COLO829 (cell line): ENCODE measurements at places on chromosomes 16 and 17.

DNA sequence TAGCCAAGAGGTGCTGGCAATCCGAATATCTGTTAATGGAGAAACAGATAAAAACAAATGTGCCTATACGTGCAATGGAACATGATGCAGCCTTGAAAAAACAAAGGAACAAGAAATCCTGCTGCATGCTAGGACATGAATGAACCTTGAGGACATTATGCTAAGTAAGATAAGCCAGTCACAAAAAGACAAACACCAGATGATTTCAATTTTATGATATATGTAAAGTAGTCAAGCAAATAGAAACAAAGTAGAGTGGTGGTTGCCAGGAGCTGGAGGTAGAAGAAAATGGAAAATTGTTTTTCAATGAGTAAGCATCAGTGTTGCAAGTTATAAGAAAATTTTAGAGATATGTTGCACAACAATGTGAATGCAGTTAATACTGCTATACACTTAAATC, 409.7 kb upstream of the CDH8 start:
- no peak for DNase-seq

GRCh38 chr17:70081885-70082284, 6.9 kb downstream of the KCNJ16 start:
- no peak for DNase-seq

DNA sequence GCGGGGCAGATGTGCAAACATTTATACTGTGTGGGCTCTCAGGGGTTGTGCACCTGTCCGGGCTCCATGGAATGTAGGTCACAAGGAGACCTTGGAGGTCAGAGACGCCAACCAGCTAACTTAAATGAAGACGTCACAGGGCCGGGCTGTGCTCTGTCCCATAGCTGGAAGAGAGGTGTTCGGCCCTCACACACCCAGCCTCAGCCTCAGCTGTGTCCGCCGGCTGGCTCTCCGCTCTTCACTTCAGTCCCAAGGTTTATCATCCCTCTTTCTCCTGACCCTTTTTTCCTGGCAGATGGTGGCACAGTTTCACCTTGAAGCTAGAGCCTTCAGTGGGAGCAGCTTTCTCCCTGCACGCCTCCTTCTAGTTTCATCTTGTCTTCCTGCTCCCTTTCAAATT, 6.0 kb upstream of the RBFOX3 start:
- no peak for DNase-seq

DNA sequence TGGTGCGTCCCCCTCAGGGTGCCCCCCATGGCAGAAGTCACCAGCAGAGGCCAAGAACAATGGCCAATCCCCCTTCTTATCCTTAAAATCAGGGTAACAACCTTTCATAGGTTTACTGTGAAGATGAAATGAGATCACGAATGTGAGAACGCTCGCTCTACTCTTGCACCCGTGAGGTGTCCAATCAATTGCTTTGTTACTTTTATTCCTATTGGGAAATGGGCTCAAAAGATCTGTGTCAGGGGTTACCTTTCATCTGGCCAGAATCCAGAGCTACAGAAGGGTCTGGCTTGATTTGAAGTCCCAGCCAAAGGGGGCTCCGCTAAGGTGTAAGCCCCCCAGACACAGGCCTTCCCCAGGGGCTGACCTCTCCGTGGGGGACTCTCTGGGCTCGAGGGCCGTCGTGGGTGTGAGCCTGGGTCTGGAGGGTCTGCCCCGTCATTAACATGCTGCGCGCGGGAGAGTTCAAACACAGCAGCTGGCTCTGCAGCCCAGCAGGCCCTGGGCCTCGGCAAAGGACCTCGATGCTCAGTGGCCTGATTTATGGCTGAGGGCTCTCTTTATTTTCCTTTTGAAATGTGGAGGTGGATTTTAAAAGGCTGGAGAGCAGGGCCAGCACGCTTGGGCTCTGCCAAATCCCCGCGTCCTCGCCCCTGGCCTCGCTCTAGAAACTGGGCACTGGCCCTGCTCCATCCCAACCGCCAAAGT, 10.4 kb downstream of the ABR start:
- DNase-seq = no peak

GRCh38 chr17:73400915-73401545, 89.2 kb upstream of the CDC42EP4 start:
- DNase-seq = no peak

- DNase-seq = peak; percentile 100
Observed at GRCh38 chr17:42566883-42567573, at the start of gene MLX. TSS of gene MLX (plus strand) at chr17:42567100. CDS start at chr17:42567125, 25 bp downstream.

DNA sequence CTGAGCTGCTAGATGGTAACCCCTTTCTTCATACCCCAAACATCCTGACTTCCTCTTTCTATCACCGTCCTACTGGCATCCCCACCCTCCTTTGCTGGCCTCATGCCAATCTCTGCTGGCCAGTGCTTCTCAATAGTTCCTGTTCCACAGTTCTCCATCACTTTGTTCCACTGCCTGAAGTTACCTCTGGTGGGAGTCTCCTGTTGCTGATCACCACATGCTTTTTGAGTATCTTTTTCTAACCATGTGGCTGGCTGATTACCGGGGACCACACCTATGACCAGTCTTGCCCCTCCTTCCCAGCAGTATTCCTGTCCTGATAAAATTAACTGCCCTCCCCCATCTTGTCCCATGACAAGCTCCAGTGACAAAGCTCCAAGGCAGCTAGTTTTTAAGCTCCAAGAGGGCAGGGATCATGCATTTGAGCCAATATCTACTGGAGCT, 380.4 kb upstream of the CCL2 start:
- DNase-seq = no peak

- DNase-seq = no peak
Observed at GRCh38 chr16:89449726-89450335, 40.5 kb downstream of the ANKRD11 start.

GRCh38 chr17:68122587-68122986, 87.1 kb downstream of the KPNA2 start:
- DNase-seq = no peak

GRCh38 chr17:49520386-49521087, 25.4 kb downstream of the NGFR start:
- DNase-seq = no peak

- no peak for DNase-seq
Observed at GRCh38 chr17:41347869-41348760, 2.5 kb downstream of the KRT33A start.

- no peak for DNase-seq
Observed at GRCh38 chr16:47241061-47241460, 97.3 kb upstream of the NETO2 start.

GRCh38 chr16:66802159-66802558, 775 bp upstream of the TERB1 start:
- no peak for DNase-seq

DNA sequence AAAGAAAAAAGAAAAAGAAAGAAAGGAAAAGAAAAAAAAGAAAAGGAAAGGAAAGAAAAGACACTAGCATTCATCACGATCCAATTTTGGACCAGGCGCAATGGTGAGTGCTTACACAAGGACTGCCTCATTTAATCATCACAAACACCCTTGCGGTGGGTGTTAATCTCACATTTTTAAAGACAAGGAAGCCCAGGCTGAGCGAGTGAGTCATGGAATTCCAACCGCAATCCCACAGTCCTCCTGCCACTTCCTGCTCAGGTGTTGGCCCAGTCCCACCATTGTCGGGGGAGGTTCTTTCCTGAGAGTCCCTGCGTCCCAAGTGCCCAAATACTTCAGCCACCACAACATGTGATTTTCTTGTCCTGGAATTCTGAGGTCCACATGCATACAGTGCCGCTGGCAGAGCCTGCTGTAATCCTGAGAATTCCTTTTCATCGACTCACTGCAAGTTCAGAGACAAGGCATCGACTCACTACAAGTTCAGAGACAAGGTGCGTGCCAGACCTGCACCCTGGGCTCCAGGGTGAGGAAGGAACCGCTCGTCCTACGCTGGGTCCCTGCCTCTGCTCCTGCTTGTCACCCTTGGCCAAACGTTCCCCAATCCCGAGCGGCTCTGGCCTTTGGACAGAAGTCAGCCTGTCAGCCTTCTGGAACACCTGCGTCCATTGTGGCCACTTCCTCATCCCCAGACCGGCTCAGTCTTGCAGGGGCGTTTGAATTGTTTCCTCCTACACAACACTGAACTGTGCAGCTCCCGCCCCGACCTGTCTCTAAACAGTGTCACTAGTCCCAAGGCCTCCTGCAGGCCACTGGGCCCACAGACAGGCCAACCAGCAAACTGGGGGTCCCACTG, 5.8 kb downstream of the ZG16B start:
- DNase-seq = peak; percentile 74

DNA sequence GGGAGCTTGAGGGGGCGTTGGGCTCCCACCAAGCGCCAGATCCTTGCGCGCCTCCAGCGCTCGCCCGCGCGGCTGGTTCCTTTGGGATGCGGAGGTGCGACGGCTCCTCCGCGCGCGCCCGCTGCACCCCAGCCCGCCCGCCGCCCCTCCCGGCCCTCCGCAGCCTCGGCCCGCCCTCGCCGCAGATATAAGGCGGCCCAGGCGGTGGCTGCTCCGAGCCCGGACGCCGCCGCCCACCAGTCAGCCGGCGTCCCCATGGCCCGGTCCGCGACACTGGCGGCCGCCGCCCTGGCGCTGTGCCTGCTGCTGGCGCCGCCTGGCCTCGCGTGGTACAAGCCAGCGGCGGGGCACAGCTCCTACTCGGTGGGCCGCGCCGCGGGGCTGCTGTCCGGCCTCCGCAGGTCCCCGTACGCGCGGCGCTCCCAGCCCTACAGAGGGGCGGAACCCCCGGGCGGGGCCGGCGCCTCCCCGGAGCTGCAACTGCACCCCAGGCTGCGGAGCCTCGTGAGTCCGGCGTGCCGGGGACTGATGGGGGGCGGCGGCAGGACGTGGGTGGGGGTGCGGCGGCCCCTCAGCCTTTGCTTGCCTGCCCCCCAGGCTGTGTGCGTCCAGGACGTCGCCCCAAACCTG, at the start of gene NPB:
TSS of gene NPB (plus strand) at position 216 of the 630 bp plus-strand sequence. CDS start at position 256, 40 bp downstream.
- DNase-seq = no peak

DNA sequence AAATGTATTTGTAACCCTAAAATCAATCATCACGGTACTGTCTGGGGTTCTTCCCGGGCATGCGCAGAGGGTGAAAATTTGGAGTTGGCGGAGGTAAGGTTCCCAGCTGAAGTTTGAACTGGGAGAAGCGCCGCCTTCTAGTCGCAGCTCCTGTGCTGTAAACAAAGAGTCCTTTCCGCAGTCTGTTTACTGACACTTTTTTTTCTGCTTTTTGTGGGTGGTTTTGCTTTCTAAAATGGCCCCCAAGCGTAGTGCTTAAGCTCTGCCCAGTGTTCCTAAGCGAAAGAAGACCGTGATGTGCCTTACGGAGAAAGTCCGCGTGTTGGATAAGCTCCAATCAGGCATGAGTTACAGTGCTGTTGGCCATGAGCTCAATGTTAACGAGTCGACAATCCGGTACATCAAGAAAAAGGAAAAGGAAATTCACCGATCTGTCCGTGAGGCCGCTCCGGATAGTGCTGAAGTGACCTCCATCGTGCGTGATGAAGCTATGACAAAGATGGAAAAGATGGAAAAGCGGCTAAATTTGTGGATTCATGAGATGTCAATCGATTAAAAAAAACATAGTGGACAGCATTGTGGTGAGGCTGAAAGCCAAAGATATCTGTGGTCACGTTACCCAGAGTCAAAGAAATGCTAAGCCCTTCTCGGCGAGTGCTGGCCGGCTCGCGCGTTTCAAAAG, 570 bp upstream of the CFDP1 start:
- DNase-seq = peak; percentile 80

GRCh38 chr17:74031316-74032090, 172.0 kb upstream of the RPL38 start:
- DNase-seq = no peak

GRCh38 chr17:62793919-62794665, 14.0 kb downstream of the MARCHF10 start:
- peak; percentile 19 for DNase-seq

DNA sequence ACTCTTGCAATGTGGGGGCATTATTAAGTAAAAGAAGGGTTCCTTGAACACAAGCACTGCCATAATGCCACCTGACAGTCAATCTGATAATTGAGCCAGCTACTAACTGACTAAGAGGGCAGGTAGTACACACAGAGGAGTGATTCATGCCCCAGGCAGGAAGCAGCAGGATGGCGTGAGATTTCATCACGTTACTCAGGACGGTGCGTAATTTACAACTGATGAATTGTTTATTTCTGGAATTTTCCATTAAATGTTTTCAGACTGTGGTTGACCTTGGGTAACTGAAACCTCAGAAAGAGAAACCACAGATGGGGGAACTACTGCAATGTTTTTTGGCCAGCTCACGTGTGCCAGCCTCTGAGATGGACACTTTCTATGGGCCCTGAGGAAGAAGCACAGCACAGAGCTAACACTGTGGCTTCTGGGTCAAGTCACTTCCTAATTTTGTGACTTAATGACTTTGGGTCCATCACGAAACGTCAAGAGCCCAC, 46.7 kb downstream of the C17orf67 start:
- DNase-seq = peak; percentile 48

- no peak for DNase-seq
Observed at GRCh38 chr17:65892912-65893377, 299.0 kb downstream of the CEP112 start.

GRCh38 chr16:87548046-87548445, 54.3 kb upstream of the JPH3 start:
- DNase-seq = no peak

- DNase-seq = no peak
Observed at GRCh38 chr17:8935191-8935590, 30.3 kb downstream of the PIK3R5 start.

DNA sequence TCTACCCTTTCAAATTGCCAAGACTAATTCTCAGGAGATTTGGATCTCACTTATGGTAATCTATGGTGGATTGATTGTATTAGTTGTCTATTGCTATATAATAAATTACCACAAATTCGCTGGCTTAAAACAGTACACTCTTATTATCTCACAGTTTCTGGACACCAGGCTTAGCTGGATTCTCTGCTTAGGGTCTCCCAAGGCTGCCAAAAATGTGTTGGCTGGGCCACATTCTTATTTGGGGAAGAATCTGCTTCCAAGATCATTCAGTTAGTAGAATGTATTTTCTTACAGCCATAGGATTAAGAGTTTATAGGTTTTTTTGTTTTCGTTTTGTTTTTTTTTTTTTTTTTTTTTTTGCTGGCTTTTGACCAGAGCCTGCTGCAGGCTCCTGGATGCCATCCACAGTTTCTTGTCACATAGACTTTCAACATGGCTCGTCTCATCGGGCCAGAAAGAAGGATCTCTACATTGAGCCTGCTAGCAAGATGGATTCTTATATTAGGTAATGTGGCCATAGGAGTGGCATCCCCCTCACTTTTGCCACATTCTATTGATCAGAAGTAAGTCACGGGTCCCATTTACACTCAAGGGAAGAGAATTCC, 415.3 kb downstream of the KIF2B start:
- DNase-seq = no peak
